ENCODE measurements at places on chromosomes 7 and 10.

DNA sequence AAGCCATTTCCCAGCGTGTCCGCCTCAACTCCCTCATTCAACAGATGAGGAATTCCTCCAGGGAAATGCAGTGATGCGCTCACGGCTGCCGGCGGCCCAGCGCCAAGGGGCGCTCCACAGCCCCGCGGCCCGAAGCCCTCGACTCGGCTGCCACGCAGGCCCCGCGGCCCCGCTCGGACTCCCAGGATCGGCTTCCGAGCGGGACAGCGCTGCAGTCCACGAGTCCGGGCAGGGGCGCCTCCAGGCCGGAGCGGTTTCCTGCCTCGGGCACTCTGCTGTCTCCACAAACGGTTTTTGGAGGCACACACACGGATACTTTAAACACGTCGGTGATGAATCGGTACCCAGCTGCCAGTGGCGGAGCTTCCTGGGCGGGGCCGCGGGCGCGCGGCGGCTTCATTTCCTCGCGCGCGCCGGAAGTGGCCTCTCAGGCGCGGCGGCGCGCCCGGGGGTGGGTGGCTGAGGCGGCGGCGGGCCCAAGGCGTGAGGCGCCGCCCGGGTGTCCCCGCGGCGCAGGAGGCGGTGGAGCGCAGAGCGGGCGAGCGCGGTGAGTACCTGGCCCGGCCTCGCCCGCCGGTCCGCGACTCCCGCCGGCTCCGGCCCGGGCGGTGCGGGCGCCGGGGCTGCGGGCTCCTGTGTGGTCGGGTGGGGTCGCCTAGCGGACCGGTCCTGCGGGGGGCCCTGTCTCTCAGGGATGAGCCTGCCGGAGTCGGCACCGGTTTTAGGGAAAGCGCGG is at the start of gene CSGALNACT2:
Gene CSGALNACT2 (plus strand): TSS at position 425 of the 736 bp plus-strand sequence. CDS start 16,705 bp downstream, outside the sequence.
- DNase-seq = peak; percentile 66

- no peak for DNase-seq
These were observed 28.5 kb upstream of the TOMM7 start for GRCh38 chr7:22851145-22851544.

GRCh38 chr7:157409149-157409752 is 72.4 kb downstream of the DNAJB6 start:
- DNase-seq = no peak

DNA sequence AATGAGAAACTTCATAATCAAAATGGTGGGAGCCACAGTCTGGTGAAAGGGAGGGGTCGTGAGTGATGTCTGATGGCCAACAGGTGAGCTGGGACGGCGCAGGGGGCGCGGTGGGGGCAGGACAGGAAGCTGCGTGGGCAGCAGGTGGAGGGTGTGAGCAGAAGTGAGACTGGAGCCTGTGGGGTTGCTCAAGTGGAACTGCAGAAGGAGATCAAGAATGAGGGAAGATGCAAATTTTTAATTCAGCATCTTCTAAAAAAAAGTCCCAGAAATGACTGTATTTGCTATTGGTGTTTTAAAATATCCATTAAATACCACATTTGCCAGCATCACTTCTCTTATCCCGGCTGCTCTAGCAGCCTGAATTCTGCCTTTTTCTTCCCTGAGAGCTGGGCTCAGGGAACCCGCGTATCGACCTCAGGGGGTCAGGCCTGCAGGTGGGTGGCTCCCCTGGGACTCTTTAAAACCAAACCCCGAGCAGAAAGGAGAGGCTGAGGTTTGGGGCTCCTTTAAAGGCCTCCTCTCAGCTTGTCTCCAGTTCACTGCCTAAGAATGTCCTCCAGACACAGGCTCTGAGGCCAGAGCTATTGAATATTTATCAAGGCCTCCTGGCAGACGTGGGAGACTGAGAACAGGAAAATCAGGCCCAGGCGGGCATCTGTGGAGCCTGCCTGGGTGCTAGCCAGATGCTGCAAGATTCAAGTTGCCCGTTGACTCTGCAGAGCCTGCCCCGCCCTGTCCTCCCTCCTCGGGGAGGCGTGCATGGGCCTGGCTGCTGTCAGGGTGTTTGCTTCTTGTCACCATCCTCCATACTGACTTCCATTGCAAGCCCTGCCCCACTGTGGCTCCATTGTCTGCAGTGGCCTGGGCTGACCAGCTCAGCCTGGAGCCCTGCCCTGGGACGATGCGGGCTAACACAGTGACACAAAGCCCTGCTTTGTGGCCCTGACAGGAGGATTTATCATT is 53.9 kb downstream of the SYPL1 start:
- DNase-seq = no peak

GRCh38 chr7:17104419-17104818 is 194.0 kb upstream of the AHR start:
- no peak for DNase-seq

GRCh38 chr7:142592231-142592630 is 157.0 kb upstream of the PRSS1 start:
- no peak for DNase-seq

DNA sequence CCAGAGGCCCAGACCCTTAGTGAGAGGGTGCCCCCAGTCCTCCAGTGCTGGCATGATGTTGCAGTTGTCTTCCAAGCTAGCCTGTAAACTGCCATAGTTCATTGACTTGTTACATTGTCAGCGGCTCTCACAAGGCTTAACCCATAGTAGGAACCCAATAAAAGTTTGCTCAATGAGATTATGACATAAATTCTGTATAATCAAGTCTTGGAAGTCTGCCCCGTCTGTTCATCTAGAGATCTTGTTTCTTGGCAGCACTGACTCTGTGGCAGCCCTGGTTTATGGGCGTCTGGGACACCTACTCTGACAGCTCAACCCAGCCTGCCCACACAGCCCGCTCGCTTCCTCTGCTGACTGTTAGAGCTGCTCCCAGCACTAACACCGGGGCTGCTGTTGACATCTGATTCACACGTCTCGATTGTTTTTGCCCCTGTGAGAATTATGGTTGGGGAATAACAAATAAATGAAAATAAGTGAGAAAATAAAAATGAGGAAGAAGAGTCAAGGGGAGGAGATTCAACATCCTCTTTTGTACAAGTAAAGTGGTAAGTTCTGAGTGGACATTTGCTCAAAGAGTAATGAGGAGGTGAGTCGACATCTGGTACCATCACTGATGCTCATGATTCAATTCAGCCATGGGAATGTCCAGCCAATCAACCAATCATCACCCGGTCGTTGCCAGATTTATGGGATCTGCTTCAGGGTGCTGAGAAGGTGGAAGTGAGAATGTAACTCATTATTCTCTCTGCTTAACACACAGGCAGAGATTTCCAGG is 160.8 kb downstream of the SPAG6 start:
- no peak for DNase-seq

GRCh38 chr7:154903083-154903731 is 99.7 kb downstream of the PAXIP1 start:
- no peak for DNase-seq

DNA sequence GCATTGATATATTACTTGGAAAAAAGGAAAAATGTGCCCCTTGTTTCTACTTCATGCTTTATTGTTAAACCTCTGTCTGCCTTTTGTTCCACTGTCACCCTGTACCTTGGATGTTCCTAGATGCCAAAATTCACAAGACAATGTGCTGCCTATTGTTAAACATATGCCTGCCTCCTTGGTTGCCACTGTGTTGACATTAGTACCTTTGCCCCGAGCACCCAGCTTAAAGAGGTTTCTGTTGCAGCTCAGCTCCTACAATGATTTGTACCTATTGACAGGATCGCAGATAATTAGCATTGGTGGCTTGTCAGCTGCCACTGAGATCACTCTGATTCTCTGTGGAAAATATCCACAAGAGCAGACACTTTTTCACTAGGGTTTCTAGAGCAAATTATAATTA is 188.0 kb downstream of the KCND2 start:
- no peak for DNase-seq

GRCh38 chr10:26555719-26556368 is 117.7 kb downstream of the APBB1IP start:
- DNase-seq = no peak

GRCh38 chr7:77940647-77941046 is 142.1 kb downstream of the PHTF2 start:
- DNase-seq = no peak

GRCh38 chr10:35219292-35219691 is 92.6 kb downstream of the CREM start:
- DNase-seq = no peak

DNA sequence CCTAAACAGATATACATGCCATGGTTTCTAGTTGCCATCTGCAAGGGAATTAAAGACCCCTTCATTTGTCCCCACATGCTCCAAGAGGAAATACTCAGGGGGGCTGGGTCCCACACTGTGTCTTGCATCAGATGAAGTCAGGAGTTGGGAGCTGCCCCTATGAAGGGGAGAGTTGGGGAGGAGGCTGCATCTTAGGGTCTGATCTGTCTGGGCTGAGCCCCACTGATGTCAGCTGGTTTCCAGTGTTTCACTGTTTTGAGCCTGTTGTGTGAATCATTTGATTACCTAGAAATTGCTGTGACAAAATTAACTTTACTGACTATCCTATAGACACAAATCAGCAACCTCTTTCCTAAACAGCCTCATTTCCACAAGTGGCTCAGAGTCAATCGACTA is 4.9 kb upstream of the ADCY1 start:
- no peak for DNase-seq

GRCh38 chr10:329361-330099 is 194.3 kb downstream of the ZMYND11 start:
- DNase-seq = no peak

GRCh38 chr7:102849079-102849478 is 63.7 kb upstream of the LRRC17 start:
- no peak for DNase-seq

DNA sequence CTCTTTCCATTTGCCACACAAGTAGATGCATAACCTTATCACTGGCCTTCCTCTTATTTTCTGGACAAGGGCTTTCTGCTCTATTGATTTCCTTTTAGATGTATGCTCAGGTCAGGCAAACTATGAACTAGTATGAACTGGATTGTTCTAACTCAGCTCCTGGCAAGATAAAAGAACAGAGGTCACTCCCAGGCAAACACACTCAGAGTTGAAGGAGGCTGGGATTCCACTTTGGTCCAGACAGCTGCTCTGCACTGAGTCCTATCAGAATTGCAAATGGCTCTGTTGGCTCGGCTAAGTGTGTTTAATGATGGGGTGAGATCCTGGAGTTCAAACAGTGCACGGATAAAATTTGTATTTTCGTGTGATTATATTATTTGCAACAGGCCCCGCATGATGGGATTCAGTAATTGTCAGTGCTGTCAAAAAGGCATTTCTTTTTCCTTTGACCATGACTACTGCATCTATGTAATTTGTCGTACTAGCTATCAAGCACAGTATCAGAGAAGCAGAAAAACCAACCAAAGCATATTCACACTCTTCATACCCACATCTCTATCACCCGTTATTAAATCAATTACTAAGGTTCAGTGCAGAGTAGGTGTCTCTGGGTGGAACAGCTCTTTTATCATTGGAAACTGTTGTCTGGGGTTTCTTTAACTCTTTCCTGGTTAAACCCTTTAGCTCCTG is 288.1 kb upstream of the PRKCQ start:
- no peak for DNase-seq

DNA sequence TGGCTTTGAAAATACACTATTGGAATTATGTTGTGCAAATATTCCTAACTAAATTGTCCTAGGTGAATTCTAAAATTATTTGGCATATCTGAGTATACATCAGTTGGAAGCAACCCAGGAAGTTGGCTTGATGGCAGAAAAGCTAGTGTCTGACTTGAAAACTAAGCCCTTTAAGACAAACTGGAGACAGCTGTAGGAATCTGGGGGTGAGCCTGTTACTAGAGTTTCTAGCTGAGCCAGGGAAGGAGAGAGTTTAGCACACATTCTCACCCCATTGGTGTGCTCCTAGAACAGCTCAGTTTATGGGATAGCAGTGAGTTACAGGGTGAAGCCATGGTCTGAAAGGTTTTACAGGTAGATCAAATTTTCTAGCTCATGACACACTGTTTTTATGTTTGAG is 210.2 kb upstream of the SLC26A5 start:
- no peak for DNase-seq

DNA sequence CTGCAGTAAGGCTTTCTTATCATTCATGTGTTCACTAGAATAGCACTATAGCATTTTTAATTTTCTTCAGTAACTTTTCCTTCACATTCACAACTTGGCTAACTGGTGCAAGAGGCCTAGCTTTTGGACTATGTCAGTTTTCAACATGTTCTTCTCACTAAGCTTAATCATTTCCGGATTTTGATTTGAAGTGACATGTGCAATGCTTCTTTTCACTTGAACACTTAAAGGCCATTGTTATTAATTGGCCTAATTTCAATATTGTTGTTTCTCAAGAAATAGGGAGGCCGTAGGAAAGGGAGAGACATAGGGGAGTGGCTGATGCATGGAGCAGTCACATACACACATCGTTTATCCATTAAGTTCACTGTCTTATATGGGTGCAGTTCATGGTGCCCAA is 151.2 kb upstream of the NFE2L3 start:
- no peak for DNase-seq

DNA sequence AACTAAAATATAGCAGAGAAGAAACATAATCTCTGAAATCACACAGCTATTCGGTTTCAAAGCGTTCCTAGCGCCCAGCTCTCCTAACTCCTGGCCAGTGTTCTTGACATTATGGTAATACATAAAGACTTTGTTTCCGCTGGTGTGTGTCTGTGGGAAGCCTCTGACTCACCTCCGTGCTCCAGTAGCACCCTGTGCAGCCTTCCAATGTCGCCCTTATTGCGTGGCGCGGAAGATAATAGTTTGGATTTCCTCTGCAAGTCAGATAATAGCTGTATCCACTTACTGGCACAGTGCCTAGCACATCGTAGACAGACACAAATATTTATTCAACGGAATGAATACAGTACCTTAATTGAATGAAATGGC is 570 bp downstream of the BMS1 start:
- no peak for DNase-seq

DNA sequence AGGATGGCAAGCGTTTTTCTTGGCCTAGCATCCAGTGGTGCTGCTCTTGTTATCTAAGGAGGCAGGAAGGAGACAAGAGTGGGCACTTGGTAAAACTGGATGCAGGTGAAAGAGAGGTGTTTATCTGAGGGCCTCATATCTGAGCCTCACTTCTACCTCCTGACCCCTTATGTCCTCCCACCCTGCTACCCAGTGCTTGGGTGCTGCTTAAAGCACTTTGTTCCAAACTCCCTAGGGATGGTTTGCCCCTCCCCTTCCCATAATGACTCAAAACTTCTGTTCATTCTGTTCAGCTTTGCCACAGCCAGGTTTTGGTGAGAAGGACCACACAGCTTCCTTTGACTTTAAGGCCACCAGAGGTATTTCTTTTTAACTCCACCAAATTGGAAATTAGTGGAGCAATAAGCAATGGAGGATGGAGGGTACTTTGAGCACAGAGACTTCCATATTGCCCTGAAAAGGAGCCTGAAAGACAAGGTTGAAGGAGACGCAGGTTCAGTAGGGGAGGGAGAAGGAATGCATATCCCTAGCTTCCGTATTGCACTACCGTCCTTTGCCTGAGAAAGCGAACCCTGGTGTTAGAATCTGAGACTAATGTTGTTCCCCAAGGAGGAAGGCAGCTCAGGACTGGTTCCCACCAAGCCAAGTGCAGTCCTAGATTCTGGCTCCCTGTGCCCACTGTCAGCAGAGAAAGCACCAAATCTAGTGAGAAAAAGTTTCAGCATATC is 30.1 kb downstream of the ENTPD1 start:
- no peak for DNase-seq

DNA sequence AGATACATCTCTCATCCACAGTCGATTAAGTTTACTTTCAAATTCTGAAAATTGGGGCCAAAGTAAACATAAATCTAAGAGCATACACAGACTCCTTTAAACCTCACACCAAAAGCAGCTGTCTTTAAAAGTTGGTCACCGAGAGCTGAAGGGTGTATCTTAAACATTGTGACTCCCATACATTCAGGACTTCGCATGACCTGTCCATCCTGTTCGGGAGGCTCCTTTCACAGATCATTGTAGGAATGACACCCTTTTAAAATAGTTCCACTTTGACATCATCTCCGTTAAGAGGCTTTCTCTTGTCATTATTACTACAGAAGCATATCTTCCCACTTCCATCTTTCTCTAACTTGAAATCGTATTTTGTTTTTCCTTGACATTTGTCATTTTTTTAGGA is 440.0 kb downstream of the DNAJB9 start:
- no peak for DNase-seq

Data from stimulated activated CD4-positive, alpha-beta T cell treated with anti-CD3 and anti-CD28 coated beads, TNF-alpha, amount 100 ng/mL, for 1 hour (primary cell).